ENCODE measurements at places on chromosomes 2 and 18.

- peak overlapping the region; percentile 60 for H3K27ac ChIP-seq
- H3K36me3 ChIP-seq, result no peaks in the 10 kb centered on the region
- H3K4me1 ChIP-seq, result peaks cover 4% of the 10 kb centered on the region
- H3K4me3 ChIP-seq, result no peak overlapping the region
Measured at GRCh38 chr2:37634914-37635503, 36.4 kb downstream of the CDC42EP3 start.

DNA sequence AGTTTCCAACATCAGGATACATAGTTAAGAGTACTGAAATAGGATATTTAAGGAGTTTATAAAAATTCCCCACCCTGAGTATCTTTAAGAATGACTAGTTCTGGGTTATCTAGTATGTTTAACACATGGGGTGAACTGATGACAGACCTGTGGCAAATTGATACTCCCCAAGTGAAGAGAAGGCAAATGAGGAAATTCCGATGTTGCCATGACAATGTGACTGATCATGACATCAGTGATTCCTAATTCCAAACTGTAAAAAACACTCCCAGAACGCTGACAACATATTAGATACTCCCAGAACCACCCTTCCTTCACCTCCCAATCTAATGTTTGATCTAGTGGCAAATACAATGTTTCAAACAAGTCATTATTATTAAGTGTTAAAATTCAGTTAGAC is 77.6 kb downstream of the RBMS1 start:
- peaks cover 35% of the 10 kb centered on the region for H3K4me1 ChIP-seq
- no peak overlapping the region for H3K27ac ChIP-seq
- no peak for DNase-seq
- no peaks in the 10 kb centered on the region for H3K27me3 ChIP-seq
- no peaks in the 10 kb centered on the region for H3K36me3 ChIP-seq

- H3K4me1 ChIP-seq, result no peaks in the 10 kb centered on the region
- no peak overlapping the region for H3K4me3 ChIP-seq
- no peak for DNase-seq
- no peak overlapping the region for H3K27ac ChIP-seq
- H3K27me3 ChIP-seq, result no peaks in the 10 kb centered on the region
Measured at GRCh38 chr2:15892151-15892880, 48.0 kb upstream of the MYCN start.

DNA sequence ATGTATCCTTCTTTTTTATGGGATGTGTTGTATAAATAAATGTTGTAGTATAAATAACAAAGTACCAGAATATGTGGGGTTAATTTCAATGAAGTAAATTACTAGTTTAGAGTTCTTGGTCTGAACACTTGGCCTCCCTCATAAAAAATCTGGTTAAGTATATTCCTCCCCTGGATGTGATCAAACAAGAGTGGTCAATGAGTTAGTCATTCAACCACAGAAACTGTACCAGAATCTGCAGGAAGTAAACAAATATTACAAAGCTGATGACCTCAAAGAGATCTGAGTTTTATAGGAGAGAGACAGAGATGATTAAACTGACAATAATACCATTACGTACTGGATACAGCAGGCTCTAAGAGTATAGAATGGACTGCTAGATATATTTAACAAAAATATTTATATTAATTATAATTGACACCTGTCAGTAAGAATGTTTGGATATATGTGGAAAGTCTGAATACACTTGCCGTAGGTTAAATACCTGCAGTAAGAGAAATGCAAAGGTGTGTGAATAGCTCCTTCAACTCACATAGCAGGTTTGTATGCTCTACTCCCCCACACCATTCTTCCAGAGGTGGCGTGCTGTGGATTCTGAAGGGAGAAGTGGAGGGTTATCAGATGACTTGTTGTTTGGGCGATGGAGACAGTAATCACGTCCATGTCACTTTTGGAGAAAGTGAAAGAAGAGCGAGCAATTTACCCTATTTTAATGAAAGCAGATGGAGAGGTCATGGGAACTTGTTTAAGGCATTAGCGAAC is 108.3 kb upstream of the LRATD1 start:
- no peak overlapping the region for H3K27ac ChIP-seq
- H3K36me3 ChIP-seq, result no peaks in the 10 kb centered on the region
- H3K27me3 ChIP-seq, result no peaks in the 10 kb centered on the region
- H3K4me1 ChIP-seq, result no peaks in the 10 kb centered on the region

- no peaks in the 10 kb centered on the region for H3K4me1 ChIP-seq
- H3K4me3 ChIP-seq, result no peak overlapping the region
- DNase-seq, result no peak
- H3K36me3 ChIP-seq, result no peaks in the 10 kb centered on the region
Measured at GRCh38 chr18:35740656-35741055, 159.1 kb downstream of the GALNT1 start.

GRCh38 chr2:44295633-44296359 is 20.5 kb downstream of the SLC3A1 start:
- no peak overlapping the region for H3K27ac ChIP-seq
- no peaks in the 10 kb centered on the region for H3K36me3 ChIP-seq
- H3K27me3 ChIP-seq, result no peaks in the 10 kb centered on the region
- DNase-seq, result no peak
- H3K4me3 ChIP-seq, result no peak overlapping the region

DNA sequence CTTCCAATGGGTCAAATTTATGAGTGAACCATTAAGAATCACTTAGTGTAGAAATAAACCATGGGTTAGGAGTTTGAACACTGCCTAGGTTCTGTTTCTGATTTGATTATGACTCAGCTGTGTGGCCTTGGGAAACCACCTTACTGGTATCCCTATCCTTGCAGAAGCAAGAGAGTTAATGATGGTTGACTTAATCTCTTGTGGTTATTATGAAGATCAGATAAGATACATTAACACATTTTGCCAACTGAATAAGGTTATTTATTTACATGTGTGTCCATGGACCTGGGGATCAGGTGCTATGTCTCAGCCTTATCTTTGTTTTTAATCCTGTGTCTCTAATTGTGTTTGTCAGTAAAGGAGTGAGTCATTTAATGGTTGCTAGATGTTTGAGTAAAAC is 5.4 kb upstream of the KCNJ13 start:
- no peaks in the 10 kb centered on the region for H3K27me3 ChIP-seq
- H3K4me1 ChIP-seq, result no peaks in the 10 kb centered on the region
- H3K27ac ChIP-seq, result no peak overlapping the region
- no peak for DNase-seq
- no peak overlapping the region for H3K4me3 ChIP-seq
- no peaks in the 10 kb centered on the region for H3K36me3 ChIP-seq

DNA sequence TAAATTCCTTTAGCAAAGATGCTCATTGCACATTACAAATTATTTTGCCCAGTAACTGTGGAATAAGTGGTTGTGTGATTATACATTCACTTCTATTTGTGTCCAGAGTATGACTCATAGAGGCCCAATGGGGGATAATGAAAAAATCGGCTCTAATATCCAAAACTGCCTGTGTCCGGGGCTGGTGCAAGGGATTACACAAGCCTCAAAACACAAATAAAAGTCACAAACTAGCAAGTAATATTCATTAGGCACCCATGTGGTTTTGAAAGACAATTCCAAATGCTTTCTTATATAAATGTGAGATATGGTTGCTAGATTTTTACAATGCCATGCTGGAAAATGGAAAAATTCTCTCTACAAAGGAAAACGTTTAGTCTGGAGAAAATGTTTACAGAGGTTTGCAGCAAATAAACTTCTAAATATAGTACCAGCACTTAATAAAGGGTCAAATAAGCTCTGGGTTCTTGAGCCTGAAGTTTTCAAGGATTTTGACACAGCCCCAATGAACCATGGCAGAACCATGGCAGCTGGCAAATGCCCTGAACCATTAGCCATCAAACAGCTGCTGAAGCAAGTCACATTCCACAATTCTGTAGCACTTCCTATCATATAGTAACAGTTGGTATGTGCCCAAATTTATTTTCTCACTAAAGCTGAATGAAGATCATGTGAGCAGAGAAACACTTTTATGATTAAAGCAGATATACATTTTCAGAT is 40.5 kb downstream of the IRS1 start:
- H3K27ac ChIP-seq, result no peak overlapping the region
- no peak for DNase-seq
- no peak overlapping the region for H3K4me3 ChIP-seq
- peaks cover 5% of the 10 kb centered on the region for H3K4me1 ChIP-seq

DNA sequence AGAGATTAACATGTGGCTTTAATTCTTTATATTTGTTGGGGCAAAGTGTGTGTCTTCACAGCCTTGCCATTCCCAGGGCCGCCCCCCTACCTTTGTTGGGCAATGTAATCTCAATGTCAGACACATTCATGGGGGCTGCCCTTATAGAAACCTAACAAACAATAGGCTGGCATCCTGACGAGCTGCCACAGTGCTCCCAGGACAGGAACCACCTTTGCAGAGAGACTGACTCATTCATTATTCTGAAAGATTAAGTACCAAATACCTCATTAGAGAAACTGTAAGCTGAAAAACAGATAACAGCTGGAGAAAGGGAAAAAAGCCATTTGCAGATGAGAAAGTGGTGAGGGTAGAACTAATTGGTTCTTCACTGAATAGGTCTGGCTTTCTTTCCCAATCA is 1587.5 kb upstream of the PIK3C3 start:
- H3K27me3 ChIP-seq, result no peaks in the 10 kb centered on the region
- no peaks in the 10 kb centered on the region for H3K36me3 ChIP-seq
- H3K4me3 ChIP-seq, result no peak overlapping the region
- DNase-seq, result no peak
- no peaks in the 10 kb centered on the region for H3K4me1 ChIP-seq
- H3K27ac ChIP-seq, result no peak overlapping the region

- H3K4me1 ChIP-seq, result no peaks in the 10 kb centered on the region
- no peaks in the 10 kb centered on the region for H3K27me3 ChIP-seq
Measured at GRCh38 chr2:172772633-172773032, 37.0 kb downstream of the RAPGEF4 start.

GRCh38 chr18:24272229-24272525 is 125.4 kb downstream of the OSBPL1A start:
- H3K4me3 ChIP-seq, result peak overlapping the region; percentile 92
- no peaks in the 10 kb centered on the region for H3K36me3 ChIP-seq
- no peaks in the 10 kb centered on the region for H3K27me3 ChIP-seq
- H3K27ac ChIP-seq, result peak overlapping the region; percentile 87

All from upper lobe of left lung (tissue), 6 donors.